ENCODE measurements at places on chromosomes 5 and 9.

- DNase-seq: no peak
Observed at GRCh38 chr5:5306696-5307095, 115.8 kb upstream of the ICE1 start.

GRCh38 chr9:105418588-105419500 is 29.0 kb upstream of the FSD1L start:
- DNase-seq: no peak

DNA sequence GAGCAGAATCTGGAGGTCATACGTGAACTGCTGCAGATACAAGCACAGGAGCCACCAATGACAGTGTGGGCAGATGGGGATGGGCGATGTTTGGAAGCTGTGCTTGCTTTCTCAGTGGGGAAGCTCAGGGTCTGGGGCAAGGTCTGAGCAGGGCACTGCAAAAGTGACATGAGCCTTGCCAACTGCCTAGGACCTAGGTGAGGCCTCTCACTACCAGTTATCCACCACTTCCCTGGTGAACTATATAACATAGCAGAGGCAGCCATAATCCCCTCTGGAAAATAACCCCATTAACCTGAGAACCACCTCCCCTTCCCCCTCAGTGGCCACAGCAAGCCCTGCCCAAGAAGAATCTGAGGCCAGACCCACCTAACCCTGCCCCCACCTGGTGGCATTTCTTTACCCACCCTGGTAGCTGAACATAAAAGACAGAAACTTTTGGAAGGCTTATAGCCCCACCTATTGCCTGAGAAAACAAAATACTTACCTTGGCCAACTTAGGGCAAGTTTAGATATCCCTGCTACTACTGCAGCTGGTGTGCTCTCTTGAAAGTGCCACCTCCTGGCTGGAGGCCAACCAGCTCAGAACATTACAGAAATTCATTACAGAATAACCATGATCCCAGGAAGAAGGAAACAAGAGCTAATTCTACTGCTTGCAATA is 18.8 kb upstream of the SPEF2 start:
- no peak for DNase-seq

DNA sequence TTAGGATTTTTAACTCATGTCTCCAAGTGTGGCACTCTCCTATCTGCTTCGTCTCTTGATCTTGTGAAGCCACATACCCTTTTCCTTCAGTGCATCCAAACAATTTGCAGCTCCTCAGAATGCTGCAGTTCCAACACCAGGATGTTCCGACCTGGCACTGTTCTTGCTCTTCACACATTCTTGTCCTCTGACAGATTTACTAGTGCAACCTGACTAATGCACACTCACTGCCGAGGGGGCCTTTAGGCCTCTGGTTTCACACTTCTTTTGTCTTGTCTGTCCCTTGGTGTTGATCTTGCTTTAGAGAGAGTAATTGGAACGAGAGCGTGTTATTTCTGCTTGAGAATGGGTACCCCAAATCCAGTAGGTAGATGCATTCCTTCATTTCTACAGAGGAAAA is 15.0 kb downstream of the ARHGAP26 start:
- DNase-seq: no peak

- no peak for DNase-seq
Observed at GRCh38 chr9:9901624-9902023, 711.2 kb downstream of the PTPRD start.

DNA sequence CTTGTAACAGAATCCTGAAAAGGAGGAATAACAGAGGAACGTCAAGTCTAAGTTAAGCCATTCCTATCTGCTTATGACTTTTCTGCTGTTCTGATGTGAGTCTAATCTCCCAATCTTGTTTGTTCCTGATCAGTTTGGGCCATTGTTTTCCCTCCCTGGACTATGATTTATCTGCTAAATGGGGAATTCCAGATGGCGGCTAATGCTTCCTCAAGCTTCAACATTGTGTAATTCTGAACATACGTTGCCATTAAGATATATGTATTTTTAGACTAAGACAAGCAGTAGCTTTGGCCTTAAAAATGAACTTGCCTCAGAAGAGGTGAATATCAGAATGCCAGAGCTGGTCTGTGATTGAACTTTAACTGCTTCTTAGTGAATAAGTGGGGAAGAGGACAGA is 142.7 kb downstream of the PRKACG start:
- DNase-seq: no peak

DNA sequence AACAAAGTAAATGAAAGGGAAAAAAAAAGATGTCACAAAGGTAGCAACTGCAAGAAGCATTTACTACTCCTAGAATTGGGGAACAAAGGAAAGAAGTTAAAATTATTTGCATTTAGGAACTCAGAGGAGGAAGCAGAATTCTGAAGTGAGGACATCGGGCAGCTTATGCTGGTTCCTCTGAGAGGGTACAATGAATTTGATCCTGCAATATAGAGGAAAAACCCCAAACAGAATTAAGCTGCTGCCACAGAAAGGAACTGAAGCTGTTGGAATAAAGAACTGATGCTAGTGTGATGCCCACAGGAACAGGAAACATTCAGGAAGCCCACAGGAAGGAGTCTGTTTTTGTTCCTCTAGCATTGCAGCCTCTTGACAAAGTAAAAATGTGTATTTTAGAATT is 22.3 kb upstream of the TBCA start:
- DNase-seq: no peak

DNA sequence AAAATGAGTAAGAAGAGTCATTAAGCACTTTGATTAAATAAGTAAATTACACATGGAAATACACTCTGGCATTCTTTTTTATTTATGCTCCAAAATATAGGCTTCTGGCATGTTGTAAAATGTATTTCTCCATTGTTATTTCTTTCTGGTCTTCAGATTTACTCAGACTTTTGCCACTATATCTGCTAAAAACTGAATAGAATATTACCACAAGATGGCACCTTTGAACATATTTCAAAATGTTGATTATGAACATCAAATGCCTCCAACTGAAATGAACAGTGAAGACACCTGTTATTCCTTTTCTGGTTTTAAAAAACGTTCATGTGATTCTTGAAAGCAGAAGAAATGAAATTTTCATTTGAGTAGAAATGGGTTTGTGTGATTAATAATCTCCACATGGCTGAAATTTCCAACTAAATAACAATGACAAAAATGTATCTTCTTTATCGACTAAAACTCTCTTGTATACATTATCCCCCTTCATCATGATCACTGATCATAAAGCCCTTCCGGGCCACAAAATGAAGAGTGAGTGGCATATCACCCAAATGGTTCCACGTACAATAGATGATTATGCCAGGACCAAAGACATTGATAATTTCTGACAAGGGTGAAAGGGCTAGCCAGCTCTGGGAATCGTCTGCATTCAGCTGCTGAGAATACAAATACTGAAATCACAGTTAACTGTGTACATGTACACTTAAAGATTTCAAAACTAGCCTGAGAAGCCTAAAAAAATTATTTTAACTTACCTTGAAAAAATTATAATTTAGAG is 23.8 kb downstream of the TYRP1 start:
- peak; percentile 13 for DNase-seq

DNA sequence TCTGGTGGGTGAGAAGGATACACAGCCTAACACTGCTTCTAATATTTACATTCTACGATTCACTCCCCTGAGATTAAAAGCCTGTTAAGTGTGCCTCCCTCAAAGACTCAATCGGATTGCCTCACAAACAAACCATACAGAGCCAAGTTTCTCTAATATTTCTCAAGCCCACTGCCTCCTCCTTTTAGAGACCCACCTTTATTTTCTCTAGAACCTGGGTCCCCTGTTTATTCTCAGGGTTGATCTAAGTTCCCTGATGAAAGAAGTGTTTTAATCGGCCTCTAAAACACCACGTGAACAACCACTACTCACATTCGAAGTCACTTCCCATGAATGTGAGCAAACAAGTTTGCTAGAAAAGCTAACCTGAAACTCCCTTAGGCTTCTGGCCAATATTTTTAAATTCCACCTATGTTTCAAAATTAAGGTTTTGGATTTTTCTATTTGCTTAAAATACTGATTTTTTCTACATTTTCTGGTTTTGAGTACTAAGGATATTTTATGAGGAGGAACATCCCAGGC is 76.5 kb downstream of the GLIS3 start:
- no peak for DNase-seq

DNA sequence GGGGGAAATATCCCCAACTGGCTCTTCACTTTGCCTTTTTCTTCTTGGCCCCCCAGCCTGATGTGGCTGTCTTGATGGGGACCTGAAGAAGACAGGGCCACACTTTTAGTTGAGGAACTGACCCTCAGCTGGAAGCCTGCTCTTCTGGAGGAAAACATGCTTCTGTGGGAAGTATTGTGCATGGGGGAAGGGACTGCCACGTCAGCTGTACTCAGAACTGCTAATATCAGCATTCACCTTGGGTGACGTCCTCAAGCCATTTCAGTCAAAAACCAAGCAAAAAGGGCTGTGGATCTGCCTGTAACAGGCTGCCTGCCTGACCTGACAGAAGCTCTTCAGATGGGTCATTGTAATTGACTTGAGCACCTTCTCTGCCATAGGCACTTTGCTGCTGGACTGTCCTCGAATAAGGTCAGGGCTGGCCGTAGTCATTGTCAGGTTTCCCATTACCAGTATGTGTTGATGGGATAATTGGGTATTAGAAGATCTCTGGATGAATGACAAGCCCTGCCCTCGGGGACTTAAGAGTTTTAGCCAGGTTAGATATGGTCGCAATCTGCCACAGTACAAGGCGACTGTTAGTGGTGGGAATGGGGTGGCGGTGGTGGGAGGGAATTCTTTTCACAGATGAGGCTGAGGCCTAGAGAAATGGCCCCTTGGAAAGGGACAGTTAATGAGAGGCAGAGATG is 10.4 kb downstream of the RAI14 start:
- no peak for DNase-seq

DNA sequence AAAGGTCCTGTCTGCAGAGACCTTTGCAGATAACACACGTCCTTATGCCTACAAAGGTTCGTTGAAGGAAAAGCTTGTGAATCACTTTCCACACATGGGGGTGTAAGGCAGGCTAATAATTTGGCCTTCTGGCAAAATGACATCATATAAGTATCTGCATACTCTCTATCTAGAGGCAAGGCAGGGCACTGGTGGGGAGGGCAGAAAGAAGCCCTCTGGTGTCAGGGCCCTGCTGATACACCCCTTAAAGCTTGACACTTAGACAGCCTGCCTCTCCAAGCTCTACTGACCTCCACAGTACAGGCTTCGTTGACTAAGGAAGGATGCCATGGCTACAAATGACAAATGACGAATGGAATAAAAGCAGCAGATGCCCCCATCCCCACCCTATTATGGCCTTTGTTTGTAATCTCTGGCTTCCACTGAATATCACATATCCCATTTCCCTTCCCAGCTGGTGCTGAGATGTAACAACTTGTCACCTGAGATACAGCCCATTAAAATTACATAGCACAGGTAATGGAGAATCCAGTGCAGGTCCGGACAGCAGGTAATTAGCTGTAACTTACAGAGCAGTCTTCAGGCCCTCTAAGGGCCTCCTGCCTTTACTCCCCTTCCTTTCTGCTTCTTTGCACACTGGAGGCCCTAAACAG is 76.9 kb upstream of the IFNK start:
- DNase-seq: peak; percentile 96

DNA sequence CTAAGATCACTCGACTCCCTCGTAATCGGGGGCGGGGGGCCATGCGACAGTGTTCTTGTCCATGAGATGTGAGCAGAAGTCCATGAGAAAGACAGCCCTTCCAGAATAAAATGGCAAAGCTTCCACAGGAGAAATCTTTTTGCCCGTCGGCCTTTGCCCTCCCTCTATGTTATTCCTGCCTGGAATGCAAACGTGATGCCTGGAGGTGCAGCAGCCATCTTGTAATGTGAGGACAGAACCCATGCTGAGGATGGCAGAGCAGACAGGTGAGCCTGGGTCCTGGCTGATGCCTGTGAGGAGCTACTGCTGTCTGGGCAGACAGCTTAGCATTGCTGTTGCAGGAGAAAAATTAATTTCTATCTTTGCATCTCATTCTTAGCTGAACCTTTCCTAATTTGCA is 17.2 kb downstream of the MED10 start:
- DNase-seq: no peak

DNA sequence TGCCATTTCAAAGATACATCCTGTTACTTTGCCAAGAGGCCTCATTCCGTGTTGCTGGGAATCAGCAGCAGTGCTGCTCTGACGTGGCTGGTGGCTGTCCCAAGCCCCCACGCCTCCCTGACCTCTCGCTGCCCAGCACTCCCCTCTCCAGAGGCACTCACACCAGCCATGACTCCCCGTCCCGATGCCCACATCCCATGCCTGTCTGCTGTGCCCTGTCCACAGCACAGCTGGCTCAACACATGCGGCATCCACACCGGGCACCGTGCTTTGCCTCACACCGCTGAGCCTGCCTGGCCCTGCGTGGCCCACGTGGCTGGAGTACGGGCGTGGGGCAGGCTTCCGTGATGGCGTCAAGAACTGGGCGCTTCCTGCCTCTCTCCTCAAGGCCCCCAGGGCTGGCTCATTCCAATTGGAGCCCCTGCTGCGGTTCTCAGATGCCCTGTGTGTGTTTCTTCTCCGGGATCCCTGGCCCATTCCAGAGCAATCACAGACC is 7.8 kb upstream of the LCN1 start:
- no peak for DNase-seq

DNA sequence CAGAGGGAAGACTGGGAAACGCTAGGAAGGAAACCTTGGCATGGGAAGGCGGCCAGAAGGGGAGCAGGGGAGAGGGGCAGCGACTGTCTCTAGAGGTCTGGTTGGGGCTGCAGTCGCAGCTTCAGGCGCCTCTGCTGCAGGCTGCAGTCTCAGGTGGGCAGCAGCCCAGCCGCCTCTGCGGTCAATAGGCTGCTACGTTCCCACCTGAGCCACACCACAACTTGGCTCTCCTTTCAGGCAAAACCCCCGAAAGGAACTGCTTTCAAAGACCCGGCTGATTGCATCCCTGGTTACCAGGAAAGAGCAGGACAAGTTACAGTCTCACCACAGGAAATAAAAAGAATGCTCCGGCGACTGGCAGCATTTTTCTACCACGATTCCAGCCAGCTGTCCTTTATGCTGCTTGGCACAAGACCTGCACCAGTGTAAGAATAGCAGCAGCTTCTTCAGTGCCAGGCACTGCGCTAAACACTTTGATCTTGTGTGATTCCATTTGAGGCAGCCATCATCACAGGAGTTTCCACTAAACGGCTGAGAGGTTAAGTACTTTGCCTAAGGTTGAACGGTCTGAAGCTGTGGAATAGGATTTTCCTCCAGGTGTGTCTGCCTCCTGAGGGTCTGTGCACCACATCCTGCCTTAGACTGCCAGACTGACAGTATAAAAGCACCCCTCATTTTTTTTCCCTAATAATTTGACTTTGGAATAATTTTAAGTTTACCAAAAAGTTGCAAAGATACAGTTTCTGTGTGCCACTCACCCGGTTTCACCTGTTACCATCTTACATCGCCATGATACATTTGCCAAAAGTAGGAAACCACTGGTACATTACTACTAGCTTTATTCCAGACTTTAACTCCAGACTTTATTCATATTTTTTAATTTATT is 7.5 kb downstream of the RPS14 start:
- DNase-seq: no peak

GRCh38 chr9:124180557-124180956 is 77.2 kb upstream of the NEK6 start:
- no peak for DNase-seq

DNA sequence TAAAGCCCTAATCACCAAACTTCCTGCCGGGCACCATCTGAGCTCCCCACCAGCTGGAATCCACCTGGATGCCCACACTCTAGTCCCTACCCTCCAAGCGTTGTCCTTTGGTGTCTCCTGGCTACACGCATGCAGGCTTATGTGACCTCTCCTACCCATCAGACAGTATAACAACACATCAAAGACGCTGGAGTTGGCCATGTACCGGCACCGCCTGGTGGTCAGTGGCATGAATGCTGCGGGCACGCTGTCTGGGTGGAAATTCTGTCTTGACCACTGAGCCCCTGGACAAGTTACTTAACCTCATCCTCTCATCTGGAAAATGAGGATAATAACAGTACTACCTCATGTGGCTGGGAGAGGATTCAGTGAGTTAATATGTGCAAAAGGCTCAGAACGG is 23.4 kb upstream of the CORO2A start:
- DNase-seq: peak; percentile 11

Measured in NCI-H146 (cell line).